Thoracic aorta endothelial cell (primary cell): ENCODE measurements at places on chromosomes 5 and 9. TPM values are rescaled to one million over a fixed set of nuclear protein-coding genes. Genes with fewer than 3 reads are reported as not detected.

Gene FRRS1L
- total RNA-seq, result under 0.01 TPM in 2 replicates

Gene NPR2
- total RNA-seq, result 13.7 and 17.1 TPM in 2 replicates

Gene SYK
- not detected in 2 replicates for total RNA-seq

Gene PLPPR1
- 0.79 and 1.1 TPM in 2 replicates for total RNA-seq

Gene TMEM161B
- 18.5 and 21.0 TPM in 2 replicates for total RNA-seq

Gene MEIKIN
- not detected in 2 replicates for total RNA-seq
